Endothelial cell (in vitro differentiated cells): ENCODE measurements at places on chromosomes 5 and 9. TPM values are rescaled to one million over a fixed set of nuclear protein-coding genes. Genes with fewer than 3 reads are reported as not detected.

GRCh38 chr5:1052076-1052475 is 43.5 kb downstream of the NKD2 start:
- H3K27ac ChIP-seq, result no peak overlapping the region
- H3K4me3 ChIP-seq, result no peak overlapping the region
- no peaks in the 10 kb centered on the region for H3K4me1 ChIP-seq
- peaks cover 5% of the 10 kb centered on the region for H3K27me3 ChIP-seq
- H3K36me3 ChIP-seq, result peaks cover 16% of the 10 kb centered on the region

DNA sequence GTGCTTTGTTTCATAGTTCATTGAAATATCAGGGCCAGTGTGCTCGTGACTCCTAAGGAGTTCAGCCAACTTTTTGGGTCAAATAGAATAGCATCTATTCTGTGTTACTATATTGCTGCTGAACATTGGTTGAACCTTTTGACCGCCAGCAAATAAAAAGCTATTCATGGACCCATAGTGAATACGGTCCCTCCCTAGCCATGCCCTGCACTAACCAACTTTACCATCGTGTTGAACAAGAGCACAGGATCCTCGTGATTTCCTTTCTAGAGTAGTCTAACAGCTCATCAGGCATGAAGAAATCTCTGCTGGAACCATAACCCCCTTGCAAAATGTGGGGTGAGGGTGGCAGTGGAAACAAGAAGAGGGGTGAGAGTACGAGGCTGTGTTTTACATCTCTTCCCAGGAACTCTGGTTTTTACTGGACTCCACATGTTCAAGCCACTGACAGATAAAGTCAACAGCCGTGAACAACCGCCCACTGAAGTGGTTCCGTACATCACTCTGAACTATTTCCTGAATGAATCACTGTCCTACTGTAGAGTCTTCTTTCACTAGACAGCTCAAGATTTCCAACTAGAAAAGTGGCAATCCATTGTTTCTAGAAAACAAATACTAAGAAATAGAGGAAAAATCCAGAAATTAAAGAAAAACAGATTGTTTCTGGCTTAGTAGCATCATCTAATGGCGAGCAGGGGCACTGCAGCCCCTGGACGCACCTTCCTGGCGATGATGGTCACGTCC is 70.1 kb upstream of the SPATA31E1 start:
- H3K4me1 ChIP-seq, result no peaks in the 10 kb centered on the region
- peaks cover 3% of the 10 kb centered on the region for H3K27me3 ChIP-seq
- H3K4me3 ChIP-seq, result no peak overlapping the region
- H3K36me3 ChIP-seq, result peaks cover 9% of the 10 kb centered on the region
- H3K27ac ChIP-seq, result no peak overlapping the region

DNA sequence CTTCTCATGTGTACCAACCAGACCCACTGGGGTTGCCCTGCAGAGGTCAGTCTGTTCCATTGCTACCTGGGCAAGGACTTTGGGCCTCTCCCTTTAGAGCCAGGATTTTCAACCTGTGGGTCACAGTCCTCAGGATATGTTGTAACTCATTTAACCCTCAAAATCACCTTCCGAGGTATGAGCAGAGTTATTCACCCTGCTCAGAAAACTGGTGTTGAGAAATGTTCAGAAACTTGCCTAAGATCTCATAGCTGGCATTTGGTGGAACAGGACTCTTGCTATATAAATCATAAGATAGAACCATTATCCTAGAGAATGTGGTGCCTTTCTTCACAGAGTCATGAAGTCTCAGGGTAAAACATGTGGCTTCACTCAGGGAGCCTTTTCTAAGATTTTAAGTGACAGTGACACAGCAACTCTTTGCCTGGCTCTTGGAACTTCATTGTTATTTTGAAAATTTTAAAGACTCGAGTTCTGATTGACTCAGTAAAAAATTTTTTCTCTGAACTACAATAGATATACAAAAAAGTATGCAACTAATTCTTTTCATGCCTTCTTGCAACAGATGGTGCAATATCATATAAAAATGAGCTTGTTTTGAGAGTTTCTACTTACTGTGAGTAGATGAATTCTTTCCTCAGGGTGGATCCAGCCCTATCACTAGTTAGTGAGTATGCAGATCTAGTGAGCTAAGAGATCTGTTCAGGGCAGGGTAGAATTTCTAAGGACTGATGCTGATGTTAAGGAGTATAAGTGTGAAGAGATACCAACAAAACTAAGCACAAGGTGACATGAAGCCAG is 29.5 kb downstream of the CAST start:
- no peak for DNase-seq
- no peaks in the 10 kb centered on the region for H3K27me3 ChIP-seq
- no peak overlapping the region for H3K27ac ChIP-seq
- no peaks in the 10 kb centered on the region for H3K4me1 ChIP-seq

- peak overlapping the region; percentile 1 for H3K4me3 ChIP-seq
- no peak for DNase-seq
- H3K27ac ChIP-seq, result peak overlapping the region; percentile 34
- peaks cover 32% of the 10 kb centered on the region for H3K36me3 ChIP-seq
- peaks cover 8% of the 10 kb centered on the region for H3K27me3 ChIP-seq
Measured at GRCh38 chr5:142952229-142952628, 182.1 kb downstream of the ARHGAP26 start.

GRCh38 chr5:60263346-60263745 is 369.8 kb upstream of the PDE4D start:
- no peak overlapping the region for H3K4me3 ChIP-seq
- H3K27me3 ChIP-seq, result no peaks in the 10 kb centered on the region
- H3K27ac ChIP-seq, result no peak overlapping the region
- H3K36me3 ChIP-seq, result no peaks in the 10 kb centered on the region

- H3K4me1 ChIP-seq, result peaks cover 44% of the 10 kb centered on the region
- no peaks in the 10 kb centered on the region for H3K36me3 ChIP-seq
- peaks cover 2% of the 10 kb centered on the region for H3K27me3 ChIP-seq
- no peak for DNase-seq
- no peak overlapping the region for H3K27ac ChIP-seq
- H3K4me3 ChIP-seq, result no peak overlapping the region
Measured at GRCh38 chr5:56827924-56828323, 12.6 kb downstream of the MAP3K1 start.

Gene GM2A
- total RNA-seq, result 33.9 TPM

Gene RGMB
- 24.5 TPM for total RNA-seq
